ENCODE measurements at places on chromosomes 2 and 18. TPM values are rescaled to one million over a fixed set of nuclear protein-coding genes. Genes with fewer than 3 reads are reported as not detected.

Gene ASAP2
- total RNA-seq = 44.0 TPM

Gene ABHD3
- 5.0 TPM for total RNA-seq

Gene RAB27B
- 0.13 TPM for total RNA-seq

Gene CHRND
- not detected for total RNA-seq

Gene POTEC
- total RNA-seq = not detected

Gene ASPRV1
- total RNA-seq = 0.11 TPM

Gene CHCHD5
- total RNA-seq = 6.1 TPM

Gene NR4A2
- total RNA-seq = 0.11 TPM

Gene TSGA10
- 2.4 TPM for total RNA-seq

Gene FZD7
- total RNA-seq = 0.35 TPM

Gene HAAO
- total RNA-seq = 0.18 TPM

Gene SLC19A3
- 0.07 TPM for total RNA-seq

Gene EVA1A
- 149 TPM for total RNA-seq

Gene MROH2A
- total RNA-seq = not detected

Gene FAM237A
- not detected for total RNA-seq

Gene SLC23A3
- total RNA-seq = 0.59 TPM

Gene LDLRAD4
- total RNA-seq = 1.6 TPM

Gene SLC14A1
- not detected for total RNA-seq

Gene ESPNL
- not detected for total RNA-seq

Gene LYPD6
- total RNA-seq = 1.8 TPM

Gene DRC1
- total RNA-seq = 0.18 TPM
